T follicular helper cell (primary cell): ENCODE measurements at places on chromosomes 12 and 14.
A peak's percentile ranks its signal among the peaks of the same experiment; 100 is the strongest.

DNA sequence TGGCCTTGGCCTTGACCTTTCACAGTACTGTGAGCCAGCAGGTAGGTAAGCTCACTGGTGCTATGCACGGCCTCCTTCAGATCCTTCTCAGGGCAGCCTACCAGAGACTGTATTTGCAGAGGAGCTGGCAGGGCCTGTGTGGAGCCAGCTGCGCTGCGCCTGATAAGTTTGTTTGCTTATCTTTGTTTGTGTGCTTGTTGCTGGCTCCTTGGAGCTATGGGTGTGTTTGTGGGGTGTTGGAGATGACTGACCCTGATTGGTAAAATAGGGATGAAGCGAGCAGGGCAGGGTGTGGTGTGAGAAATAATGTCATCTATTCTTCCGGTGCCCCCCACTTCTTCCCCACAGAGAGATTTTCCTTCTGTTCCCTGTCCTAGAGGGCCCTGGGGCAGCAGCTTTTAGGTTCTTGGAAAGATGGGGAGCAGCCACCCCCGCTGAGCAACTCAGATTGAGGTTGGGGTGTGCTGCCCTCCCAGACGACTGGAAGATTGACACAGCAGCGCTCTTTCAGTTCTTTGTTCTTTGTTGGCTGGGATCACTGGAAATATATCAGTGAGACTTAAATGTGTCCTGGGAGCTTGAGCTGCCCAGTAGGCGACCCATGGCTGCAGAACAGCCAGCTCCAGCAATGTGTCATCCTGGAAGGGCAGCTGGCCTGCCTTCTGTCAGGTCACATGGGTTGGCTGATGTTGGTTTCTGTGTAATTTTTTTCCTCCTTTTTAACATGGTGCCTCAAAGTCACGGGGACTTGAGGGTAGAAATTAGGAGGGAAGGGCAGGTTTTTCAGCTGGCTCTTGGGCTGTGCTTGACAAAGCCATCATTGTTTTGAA lies 19.6 kb downstream of the MLXIP start:
- DNase-seq = no peak

- DNase-seq = no peak
Measured at GRCh38 chr14:68395604-68396003, 397.3 kb downstream of the ZFP36L1 start.

GRCh38 chr12:124684971-124685688 lies 117.7 kb upstream of the NCOR2 start:
- DNase-seq = no peak

GRCh38 chr14:105195522-105196264 lies 14.6 kb upstream of the NUDT14 start:
- DNase-seq = peak; percentile 25

GRCh38 chr12:77888611-77889010 lies 57.9 kb downstream of the NAV3 start:
- no peak for DNase-seq

DNA sequence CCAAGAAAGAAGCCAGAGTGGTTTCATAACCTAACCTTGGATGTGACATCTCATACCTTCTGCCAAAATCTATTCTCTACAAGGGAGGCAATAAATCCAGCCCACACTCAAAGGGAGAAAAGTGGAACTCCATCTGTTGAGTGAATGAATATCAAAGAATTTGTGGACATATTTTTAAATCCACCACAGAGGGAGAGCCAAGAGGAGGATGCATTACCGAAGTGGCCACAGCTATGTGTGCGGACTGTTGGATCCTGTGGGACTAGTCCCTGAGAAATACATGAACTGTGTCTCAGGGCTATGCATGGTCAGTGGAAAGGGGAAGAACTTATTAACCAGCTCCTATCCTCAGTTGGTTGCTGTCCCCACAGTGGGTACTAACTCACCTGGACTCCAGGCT lies 273.9 kb downstream of the NUAK1 start:
- DNase-seq = no peak

- DNase-seq = peak; percentile 67
Measured at GRCh38 chr12:4273652-4274395, at the start of gene CCND2. Gene CCND2, plus strand, starts transcription at chr12:4273762. Its CDS starts 279 bp downstream, at chr12:4274041.

- DNase-seq = no peak
Measured at GRCh38 chr12:34301251-34302130, 279.2 kb downstream of the ALG10 start.

GRCh38 chr14:69540654-69541335 lies 33.9 kb downstream of the CCDC177 start:
- DNase-seq = no peak
